Astrocyte (in vitro differentiated cells and primary cell): ENCODE measurements at places on chromosomes 3 and 15.
A peak's percentile ranks its signal among the peaks of the same experiment; 100 is the strongest.

DNA sequence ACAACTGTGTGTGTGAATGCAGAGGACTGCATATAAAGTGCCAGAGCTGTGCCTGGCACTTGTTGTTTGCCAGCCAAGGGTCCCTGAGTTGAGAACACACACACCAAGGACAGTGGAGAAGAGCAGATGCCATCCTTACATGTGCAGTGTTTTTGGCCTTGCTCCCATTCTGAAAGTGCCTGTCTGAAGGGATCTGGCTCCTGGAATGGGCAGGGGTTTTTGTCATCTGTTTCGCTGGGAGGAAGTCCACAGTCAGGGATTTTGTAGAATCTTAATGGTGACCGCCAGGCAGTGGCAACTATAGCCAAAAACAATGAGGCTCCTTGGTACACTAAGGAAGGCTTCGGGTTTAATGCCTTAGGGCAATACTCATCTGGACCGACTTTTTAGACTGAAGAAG, 63.7 kb downstream of the DUT start:
- no peaks in the 10 kb centered on the region for H3K36me3 ChIP-seq
- H3K27ac ChIP-seq, result peak overlapping the region; percentile 5
- H3K4me1 ChIP-seq, result peaks cover 22% of the 10 kb centered on the region
- no peaks in the 10 kb centered on the region for H3K27me3 ChIP-seq
- H3K4me3 ChIP-seq, result no peak overlapping the region
- DNase-seq, result no peak

GRCh38 chr3:5021116-5022092, 42.2 kb downstream of the BHLHE40 start:
- no peak overlapping the region for H3K4me3 ChIP-seq
- peak; percentile 76 for DNase-seq
- H3K36me3 ChIP-seq, result no peaks in the 10 kb centered on the region
- H3K4me1 ChIP-seq, result peaks cover 48% of the 10 kb centered on the region

DNA sequence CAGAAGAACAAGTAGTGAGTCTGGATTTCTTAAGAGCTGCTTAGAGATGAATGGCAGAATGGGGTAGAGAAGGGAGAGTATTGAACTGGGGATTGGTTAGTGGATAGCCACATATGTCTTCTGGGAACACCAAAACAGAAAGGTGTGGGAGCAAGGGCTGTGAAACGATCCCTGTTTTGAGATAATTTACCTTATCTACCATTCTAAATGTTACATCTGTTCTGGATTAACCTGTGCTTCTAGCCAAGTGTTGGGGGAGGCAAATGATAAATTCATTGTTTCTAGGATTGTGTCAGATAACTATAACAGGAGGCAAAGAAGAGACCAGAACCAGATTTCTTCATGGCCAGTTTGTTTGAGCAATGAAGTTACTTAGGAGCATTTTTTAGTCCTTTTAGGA, 8.4 kb downstream of the NR1D2 start:
- no peak for DNase-seq
- no peaks in the 10 kb centered on the region for H3K27me3 ChIP-seq
- H3K36me3 ChIP-seq, result peaks cover 5% of the 10 kb centered on the region
- H3K27ac ChIP-seq, result no peak overlapping the region
- H3K4me1 ChIP-seq, result no peaks in the 10 kb centered on the region

GRCh38 chr3:4726549-4726948, 233.4 kb downstream of the ITPR1 start:
- no peaks in the 10 kb centered on the region for H3K36me3 ChIP-seq
- no peak for DNase-seq
- H3K27ac ChIP-seq, result no peak overlapping the region
- peaks cover 23% of the 10 kb centered on the region for H3K4me1 ChIP-seq

DNA sequence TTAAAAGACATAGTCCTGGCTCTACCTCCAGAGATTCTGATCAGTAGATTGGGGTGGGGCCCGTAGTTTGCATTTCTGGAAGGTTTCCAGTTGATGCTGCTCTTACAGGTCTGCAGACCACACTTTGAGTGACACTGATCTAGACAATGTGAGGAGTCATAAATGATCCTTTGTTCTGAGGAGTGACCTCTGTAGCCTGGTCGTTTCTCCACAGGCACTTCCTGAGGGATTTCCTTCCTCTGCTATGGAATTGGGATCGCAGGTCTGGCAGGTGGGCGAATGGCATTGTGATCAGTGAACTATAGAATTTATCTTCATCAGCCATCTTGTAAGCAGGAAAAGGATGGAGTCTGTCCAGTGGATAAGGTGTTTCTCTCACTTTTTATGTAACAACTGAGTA, 5.5 kb downstream of the GFM1 start:
- H3K27me3 ChIP-seq, result no peaks in the 10 kb centered on the region
- no peak for DNase-seq
- peaks cover 3% of the 10 kb centered on the region for H3K4me1 ChIP-seq
- no peak overlapping the region for H3K27ac ChIP-seq
- H3K36me3 ChIP-seq, result peaks cover 35% of the 10 kb centered on the region
- H3K4me3 ChIP-seq, result no peak overlapping the region

DNA sequence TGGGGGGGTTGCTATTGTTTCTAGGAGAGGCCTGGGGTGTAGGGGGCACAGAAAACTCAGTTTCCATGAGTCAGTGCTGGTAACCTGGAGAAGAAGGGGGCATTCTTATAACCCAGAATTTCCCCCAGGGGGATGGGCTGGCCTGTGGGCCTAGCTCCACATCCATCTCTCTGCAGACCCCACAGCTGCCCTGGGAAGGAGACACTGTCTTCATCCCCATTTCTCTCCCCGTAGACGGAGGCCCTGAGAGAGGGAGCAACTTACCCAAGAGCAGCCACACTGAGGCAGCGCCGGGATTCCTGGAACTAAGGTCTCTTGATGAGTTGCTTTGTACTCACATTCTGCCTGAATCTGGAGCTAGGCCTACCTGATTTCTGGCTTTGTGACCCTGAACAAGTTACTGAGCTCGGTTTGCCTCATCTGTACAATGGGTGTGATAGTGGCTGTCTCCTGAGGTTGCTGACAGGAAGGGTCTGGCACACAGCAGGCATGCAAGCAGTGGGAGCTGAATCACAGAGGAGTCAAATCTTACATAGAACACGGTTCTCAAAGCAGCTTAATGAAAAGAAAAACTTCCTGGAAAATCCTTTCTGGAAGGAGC, 55.0 kb upstream of the LCTL start:
- no peak for DNase-seq
- no peak overlapping the region for H3K27ac ChIP-seq
- H3K4me3 ChIP-seq, result no peak overlapping the region
- H3K4me1 ChIP-seq, result peaks cover 21% of the 10 kb centered on the region

DNA sequence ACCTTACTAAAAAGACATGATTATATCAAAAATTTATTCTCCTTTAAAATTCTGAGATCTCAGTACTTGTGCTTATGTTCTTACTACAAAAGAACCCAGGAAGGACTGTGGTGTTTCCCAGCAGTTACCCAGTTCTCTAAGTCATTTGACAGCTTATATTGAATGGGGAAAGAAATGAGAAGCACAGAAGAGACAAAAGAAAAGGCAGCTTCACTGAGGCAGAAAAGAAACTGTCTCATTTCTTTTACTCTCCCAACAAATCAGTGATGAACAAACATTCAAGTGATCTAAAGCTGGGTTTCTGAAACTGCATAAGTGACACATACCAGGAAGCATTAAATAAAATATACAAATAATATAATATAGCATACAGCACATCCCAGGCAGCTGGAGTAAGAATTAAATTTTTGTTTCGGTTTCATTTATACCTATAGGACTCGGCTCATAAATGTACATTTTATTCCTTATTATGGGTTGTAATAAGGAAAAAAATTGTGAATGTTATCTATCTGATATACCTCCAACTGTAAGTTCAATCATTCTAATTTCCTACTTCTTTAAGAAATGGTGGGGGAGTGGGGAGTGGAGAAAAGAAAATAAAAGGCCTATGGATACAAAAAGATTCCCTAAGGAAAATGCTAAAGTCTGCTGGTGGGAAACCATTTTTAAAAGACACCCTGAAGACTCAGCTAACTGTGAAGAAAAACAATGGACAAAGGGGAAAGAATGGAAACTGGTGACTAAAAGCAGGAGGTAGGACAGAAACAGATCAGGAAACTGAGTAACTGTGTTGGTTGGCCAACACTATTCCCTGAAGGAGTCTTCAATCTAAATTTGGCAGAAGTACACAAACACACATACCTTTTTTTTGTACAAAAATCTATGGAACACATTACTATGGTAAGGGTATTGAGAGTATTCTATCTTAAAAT, 156.8 kb downstream of the TBC1D5 start:
- no peak overlapping the region for H3K27ac ChIP-seq
- no peaks in the 10 kb centered on the region for H3K36me3 ChIP-seq
- H3K4me3 ChIP-seq, result no peak overlapping the region
- H3K4me1 ChIP-seq, result no peaks in the 10 kb centered on the region
- H3K27me3 ChIP-seq, result no peaks in the 10 kb centered on the region

DNA sequence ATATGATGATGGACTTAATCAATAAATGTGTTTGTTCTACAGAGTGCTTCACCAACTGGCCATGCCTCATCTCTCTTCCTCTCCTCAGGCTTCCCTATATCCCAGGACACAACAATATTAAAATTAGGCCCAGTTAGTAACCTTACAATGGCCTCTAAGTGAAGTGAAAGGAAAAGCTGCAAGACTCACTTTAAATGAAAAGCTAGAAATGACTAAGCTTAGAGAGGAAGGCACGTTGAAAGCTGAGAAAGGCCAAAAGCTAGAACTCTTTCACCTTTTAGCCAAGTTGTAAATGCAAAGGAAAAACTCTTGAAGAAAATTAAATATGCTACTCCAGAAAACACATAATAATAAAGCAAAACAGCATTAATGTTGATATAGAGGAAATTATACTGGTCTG, 1010.3 kb downstream of the NAALADL2 start:
- no peaks in the 10 kb centered on the region for H3K4me1 ChIP-seq
- no peaks in the 10 kb centered on the region for H3K27me3 ChIP-seq
- H3K36me3 ChIP-seq, result no peaks in the 10 kb centered on the region
- no peak overlapping the region for H3K4me3 ChIP-seq
- no peak for DNase-seq

DNA sequence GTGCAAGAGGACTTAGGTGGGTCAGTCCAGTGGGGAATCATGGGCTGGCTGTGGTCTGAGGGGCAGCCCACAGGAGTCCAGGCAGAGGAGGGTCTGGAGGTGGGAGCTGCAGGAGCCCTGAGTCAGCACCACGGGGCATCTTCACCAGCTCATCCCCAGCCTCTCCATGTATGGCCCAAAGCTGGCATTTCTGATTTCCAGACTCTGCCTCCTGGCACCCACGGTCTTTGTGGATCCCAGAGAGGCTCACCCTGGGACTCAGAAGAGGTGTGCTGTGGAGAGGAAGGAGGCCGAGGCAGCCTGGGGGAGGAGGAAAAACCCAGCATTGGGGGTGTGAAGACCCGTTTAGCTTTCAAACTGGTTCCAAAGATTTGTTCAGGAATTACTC, 64.5 kb upstream of the KLF13 start:
- H3K4me3 ChIP-seq, result no peak overlapping the region
- no peak overlapping the region for H3K27ac ChIP-seq
- no peak for DNase-seq

DNA sequence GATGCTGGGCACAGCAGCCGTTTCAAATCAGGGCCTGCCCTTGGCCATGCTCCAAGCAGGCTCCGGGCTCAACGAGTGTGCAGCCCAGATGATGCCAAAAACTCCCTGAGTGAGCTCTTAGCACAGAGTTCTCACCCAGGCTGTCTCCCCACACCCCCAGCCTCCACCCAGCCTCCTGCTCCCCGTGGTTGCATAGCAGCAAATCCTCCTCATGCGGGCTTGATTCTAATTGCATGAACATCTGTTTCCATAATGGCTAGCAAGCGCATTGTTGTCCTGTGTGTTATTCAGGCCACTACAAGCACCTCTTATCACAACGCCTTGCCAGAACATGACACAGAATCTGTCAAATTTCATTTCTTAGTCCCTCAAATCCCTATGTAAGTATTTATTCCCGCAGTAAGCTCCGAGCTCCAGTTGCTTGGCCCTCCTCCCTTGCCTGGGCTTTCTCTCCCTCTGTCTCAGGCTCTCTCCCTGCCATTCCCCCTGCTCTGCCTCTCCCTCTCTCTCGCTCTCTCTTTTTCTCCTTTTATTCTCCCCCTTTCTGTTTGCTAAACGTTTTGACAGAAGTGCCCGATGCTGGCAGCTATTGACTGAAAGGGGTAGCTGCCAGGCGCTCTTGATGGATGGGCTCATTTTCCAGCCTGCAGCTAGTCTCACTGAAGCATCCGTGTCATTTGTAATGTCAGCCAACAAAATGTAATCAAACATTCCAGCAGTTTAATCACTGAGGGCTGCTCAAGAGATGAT, 306.5 kb downstream of the IL20RB start:
- no peaks in the 10 kb centered on the region for H3K27me3 ChIP-seq
- no peaks in the 10 kb centered on the region for H3K36me3 ChIP-seq
- H3K4me3 ChIP-seq, result no peak overlapping the region
- no peak for DNase-seq
- no peaks in the 10 kb centered on the region for H3K4me1 ChIP-seq
- no peak overlapping the region for H3K27ac ChIP-seq

DNA sequence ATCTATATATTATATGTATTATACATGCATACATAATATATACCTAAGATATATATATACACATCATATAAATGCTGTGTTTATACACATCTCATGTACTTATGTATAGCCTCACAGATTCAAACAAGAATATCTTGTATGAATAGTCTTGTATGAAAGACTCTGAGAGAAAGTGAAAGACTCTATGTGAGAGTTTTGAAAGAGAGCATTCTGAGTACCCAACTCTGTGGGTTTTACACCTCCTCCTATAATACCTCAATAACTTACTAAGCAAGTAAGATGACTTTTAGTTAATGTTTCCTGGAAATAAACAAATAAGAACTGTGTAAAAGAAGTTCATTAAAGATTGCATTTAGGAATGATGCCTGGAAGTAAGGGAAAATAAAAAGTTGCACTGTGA, 108.1 kb upstream of the GMNC start:
- no peaks in the 10 kb centered on the region for H3K36me3 ChIP-seq
- H3K27me3 ChIP-seq, result no peaks in the 10 kb centered on the region
- no peaks in the 10 kb centered on the region for H3K4me1 ChIP-seq
- DNase-seq, result no peak
- no peak overlapping the region for H3K27ac ChIP-seq

DNA sequence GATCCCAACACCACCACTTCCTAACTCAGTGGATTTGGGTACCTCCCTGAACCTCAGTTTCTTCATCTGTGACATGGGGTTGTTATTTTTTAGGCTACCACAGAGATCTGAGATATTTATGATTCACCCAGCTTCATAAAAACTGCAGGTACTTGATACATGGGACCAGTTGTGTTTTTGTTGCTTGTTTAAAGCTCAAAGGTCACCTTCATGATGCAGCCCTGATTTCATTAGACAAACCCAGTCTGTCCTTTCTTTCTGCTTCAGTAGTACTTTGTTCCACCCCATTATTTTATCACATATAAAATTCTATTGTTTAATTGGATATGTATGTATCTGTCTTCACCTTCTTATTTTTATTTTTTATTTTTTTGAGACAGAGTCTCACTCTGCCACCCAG, 57.4 kb upstream of the C15orf61 start:
- H3K27ac ChIP-seq, result no peak overlapping the region
- H3K4me1 ChIP-seq, result no peaks in the 10 kb centered on the region
- DNase-seq, result no peak
- no peaks in the 10 kb centered on the region for H3K36me3 ChIP-seq
- no peaks in the 10 kb centered on the region for H3K27me3 ChIP-seq
